ENCODE measurements at places on chromosomes 6 and 20. TPM values are rescaled to one million over a fixed set of nuclear protein-coding genes. Genes with fewer than 3 reads are reported as not detected.

DNA sequence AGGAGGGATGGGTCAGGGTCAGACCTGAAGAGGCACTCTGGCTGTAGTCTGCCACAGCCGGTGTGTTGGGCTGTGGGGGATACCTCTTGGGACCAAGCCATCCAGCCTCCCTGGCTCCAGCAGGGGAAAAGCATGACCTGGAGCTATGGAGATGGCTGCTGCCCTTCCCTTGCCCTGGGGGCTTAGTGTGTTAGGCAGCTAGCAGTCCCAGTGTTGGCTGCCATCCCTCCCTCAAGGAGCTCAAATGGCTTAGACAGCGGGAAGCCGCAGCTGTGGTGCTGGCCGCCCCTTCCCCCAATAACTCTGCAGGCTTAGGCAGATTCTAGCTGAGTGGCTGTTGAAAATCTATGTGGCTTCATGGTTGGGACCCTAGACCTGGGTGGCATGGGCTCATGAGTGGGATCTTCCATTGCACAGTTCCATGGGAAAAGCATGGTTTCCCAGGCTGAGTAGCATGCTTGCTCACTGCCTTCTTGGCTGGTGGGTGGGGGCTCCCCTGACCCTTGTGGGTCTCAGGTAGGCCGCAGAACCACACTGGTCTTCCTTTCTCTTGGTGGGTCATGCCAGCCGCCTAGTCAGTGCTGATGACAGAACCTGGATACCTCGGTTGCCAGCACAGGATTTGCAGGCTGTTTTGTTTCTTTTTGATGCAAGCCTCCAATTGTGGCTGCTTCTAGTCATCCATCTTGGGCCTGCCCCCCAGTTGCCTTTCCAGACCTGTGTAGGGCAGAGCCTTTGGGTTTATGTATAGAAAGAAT lies 69.0 kb upstream of the AHI1 start:
- H3K27ac ChIP-seq: peak overlapping the region; percentile 73
- H3K4me1 ChIP-seq: peaks cover 52% of the 10 kb centered on the region
- H3K4me3 ChIP-seq: no peak overlapping the region
- peaks cover 33% of the 10 kb centered on the region for H3K36me3 ChIP-seq

- no peaks in the 10 kb centered on the region for H3K27me3 ChIP-seq
- no peak for DNase-seq
- H3K4me1 ChIP-seq: no peaks in the 10 kb centered on the region
- H3K27ac ChIP-seq: no peak overlapping the region
Observed at GRCh38 chr6:131998255-131998982, 47.2 kb upstream of the CCN2 start.

DNA sequence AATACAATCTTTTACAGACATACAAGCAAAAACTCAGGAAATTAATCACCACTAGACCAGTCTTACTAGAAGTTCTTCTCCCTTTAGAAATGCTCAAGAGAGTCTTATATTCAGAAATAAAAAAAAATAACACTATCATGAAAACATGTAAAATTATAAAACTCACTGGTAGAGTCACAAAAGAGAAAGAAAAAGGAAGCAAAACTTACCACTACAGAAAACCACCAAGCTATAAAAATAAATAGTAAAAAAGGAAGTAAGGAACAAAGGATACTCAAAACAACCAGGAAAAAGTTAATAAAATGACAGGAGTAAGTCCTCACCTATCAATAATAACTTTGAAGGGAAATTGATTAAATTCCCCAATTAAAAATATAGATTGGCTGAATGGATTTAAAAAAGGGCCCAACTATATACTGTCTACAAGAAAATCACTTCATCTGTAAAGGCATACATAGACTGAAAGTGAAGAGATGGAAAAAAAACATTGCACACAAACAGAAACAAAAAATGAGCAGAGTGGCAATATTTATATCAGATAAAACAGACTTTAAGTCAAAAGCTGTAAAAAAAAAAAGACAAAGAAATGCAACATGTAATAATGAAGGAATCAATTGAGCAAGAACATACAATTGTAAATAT lies 489.5 kb downstream of the KIF16B start:
- DNase-seq: no peak
- no peak overlapping the region for H3K27ac ChIP-seq
- H3K4me3 ChIP-seq: no peak overlapping the region
- no peaks in the 10 kb centered on the region for H3K4me1 ChIP-seq
- H3K36me3 ChIP-seq: no peaks in the 10 kb centered on the region

DNA sequence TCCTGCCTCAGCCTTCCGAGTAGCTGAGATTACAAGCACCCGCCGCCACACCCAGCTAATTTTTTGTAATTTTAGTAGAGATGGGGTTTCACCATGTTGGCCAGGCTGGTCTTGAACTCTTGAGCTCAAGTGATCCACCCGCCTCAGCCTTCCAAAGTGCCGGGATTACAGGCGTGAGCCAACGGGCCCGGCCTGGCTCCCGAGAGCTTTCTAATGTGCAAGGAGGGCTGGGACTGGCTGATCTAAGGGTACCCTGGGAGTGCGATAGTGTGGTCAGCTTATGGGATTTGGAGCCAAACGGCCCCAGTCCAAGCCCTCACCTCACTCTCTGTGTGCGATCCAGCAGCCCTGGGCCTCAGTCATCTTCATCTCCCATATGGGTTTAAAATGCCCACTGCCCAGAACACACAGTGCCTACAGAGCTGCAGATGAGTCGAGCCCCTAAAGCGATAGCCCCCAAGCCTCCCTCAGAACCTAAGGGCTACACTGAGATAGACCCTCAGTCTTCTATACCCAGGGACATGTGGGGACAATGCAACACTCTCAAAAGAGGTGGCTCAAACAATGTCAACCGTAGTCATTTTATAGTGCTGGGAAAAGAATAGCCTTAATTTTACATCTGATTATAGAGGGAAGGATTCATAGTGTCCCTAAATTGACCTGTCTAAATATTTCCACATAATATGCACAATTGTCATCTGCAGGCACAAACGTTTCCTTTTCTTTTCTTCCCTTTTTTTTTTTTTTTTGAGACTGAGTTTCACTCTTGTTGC lies 50.1 kb downstream of the SSR1 start:
- peaks cover 16% of the 10 kb centered on the region for H3K4me1 ChIP-seq
- DNase-seq: no peak
- peaks cover 19% of the 10 kb centered on the region for H3K27me3 ChIP-seq

DNA sequence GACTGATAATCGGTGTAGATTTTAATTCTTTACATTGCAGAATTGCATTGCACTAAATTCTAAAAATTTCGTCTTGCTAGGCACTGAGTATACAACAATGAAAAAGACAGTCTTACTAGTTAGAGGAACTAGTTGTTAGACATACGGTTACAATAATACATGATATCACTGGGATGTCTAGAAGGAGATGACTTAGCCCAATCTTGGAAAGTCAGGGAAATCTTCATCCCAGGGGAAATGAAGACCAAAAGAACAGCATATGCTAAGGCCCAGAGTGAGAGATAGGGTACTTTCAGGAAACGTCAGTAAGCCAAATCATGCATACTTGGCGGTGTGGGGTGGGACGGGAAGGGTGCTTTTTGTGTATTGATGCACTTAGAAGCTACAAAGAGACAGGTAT lies 901 bp downstream of the CEP57L1 start:
- H3K27me3 ChIP-seq: no peaks in the 10 kb centered on the region
- H3K4me1 ChIP-seq: peaks cover 57% of the 10 kb centered on the region
- no peak for DNase-seq
- peak overlapping the region; percentile 99 for H3K27ac ChIP-seq

DNA sequence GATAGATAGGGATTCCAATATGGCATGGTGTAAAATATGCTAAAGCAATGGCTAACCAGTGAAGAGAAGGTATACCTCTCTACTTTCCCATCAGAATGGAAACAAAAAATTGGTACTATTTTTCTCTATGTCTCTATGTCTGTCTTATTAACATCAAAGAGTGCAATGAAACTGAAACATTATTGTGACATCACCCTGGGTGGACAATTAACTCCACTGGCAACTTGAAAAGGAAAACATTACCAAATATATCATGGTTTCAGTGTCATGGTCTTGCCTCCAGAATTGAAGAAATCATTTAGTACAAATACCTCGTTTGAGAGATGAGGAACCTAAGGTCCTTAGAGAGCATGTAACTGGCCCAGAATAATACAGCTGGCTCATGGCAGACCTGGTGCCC lies 1132.5 kb upstream of the MAP3K7 start:
- no peaks in the 10 kb centered on the region for H3K36me3 ChIP-seq
- H3K27me3 ChIP-seq: no peaks in the 10 kb centered on the region
- no peaks in the 10 kb centered on the region for H3K4me1 ChIP-seq
- H3K4me3 ChIP-seq: no peak overlapping the region
- no peak for DNase-seq
- H3K27ac ChIP-seq: no peak overlapping the region

DNA sequence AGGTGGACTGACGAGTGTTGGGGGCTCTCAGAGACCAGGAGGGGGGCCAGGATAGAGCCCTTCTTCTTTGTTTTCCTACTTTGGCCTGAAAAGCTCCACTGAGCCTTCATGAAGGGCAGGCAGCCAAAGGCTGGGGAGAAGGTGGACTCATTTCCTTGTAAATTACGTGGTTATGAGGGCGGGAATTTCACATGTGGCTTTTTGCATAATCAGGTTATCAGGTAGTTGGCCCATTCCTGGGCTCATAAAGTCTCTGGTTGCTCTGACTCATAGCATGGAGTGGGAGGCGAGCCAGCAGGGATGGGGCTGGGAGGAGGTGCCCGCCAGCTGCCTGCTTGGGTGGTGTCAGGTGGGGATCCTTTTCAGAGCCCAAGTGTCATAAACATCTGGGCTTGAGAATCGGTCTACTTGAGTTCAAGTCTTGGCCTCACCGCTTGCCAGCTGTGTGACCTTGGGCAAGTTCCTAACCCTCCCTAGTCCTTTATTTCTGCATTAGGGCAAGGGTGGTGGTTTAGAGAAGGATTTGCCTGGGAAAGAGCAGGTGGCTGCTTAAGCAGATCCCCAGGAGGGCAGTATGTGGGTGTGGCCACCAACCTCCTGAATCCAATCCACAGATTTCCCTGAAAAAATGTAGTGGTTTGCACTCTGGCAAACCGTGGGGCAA lies 26.5 kb upstream of the RNF24 start:
- H3K36me3 ChIP-seq: peaks cover 9% of the 10 kb centered on the region
- H3K27me3 ChIP-seq: no peaks in the 10 kb centered on the region
- no peak overlapping the region for H3K27ac ChIP-seq
- H3K4me1 ChIP-seq: peaks cover 35% of the 10 kb centered on the region

DNA sequence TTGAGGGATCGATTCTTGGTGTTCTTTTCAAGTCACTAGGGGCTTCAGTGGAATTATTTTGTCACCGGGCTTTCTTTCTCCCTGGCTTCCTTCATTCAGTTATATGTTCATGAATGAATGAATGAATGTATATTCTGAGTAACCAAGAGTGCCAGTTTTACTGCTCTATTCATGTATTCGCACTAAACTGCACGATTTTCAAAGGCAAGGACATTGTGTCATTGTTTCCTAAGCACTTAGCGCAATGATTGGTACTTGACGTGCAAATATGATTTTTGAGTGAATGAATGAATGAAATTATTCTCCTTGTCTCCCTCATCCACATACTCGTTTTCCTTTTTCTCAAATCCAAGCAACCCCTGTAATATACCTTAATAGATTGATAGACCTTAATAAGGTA lies 822 bp downstream of the AFG1L start:
- H3K4me3 ChIP-seq: peak overlapping the region; percentile 99
- H3K27ac ChIP-seq: peak overlapping the region; percentile 100
- peaks cover 11% of the 10 kb centered on the region for H3K36me3 ChIP-seq
- no peaks in the 10 kb centered on the region for H3K27me3 ChIP-seq
- no peak for DNase-seq

DNA sequence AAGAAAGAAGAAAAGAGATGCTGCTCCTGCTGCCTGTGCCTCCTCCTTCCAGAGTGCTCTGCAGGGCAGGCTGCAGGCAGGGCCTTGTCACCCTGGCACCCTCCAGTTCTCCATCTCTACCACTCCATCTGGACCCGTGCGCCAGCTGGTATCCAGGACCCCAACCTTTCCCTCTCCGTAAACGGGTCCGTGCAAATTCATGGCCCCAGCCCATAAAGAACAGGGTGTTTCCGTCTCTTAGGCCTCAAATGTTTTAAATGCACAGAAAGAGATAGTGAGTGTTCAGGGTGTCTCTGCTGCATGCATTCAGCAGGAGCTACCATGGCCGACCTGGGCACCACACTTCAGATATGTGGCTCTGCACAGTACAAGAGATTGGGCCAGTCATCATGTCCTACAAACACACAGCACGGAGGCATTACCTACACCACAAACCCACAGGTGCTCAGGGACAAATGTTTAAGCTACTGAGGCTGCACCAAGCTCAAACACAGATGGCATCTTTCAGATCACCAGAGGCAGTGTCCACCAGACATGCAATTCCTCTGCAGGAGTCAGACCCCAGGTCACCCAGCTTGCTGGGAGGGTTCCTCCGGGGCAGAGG lies 258.1 kb downstream of the DLL1 start:
- H3K27me3 ChIP-seq: no peaks in the 10 kb centered on the region
- no peak for DNase-seq
- no peaks in the 10 kb centered on the region for H3K36me3 ChIP-seq
- H3K4me1 ChIP-seq: no peaks in the 10 kb centered on the region

- no peaks in the 10 kb centered on the region for H3K27me3 ChIP-seq
- H3K36me3 ChIP-seq: peaks cover 6% of the 10 kb centered on the region
- H3K4me1 ChIP-seq: no peaks in the 10 kb centered on the region
- DNase-seq: no peak
- H3K4me3 ChIP-seq: no peak overlapping the region
Observed at GRCh38 chr20:37983286-37983685, 50.0 kb downstream of the TTI1 start.

DNA sequence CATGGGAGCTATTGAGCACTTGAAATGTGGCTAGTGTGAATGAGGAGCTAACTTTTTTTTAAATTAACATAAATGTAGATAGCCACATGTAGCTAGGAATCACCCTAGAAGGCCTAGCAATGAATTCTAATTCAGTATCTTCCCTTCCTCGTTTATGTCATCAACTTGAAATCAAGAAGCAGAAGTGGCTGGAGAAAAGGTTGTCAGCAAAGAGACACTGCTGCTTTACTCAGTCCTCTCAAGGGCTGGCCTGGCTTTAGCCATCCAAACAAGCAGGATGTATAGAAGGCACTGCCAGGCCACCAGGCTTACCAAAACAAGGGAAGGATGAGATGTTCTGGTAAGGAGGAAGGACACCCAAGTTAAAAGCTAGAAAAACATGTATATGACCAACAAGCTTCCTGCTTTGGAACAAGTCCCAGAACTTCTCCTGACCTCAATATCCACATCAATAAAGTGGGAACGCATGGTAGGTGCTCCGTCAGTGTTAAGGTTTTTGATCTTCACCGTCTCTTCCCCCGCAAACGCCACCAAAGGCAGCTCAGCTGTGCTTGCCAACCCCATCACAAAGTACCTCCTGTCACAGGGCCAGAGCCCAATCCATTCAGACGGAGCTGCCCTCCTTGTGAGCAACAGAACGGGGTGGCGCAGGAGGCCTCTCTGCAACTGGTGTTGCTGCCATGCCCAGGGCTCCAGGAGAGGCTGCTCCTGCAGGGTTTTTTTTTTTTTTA lies 235.8 kb upstream of the RIN2 start:
- H3K36me3 ChIP-seq: no peaks in the 10 kb centered on the region
- peak overlapping the region; percentile 64 for H3K27ac ChIP-seq
- H3K4me3 ChIP-seq: no peak overlapping the region
- peaks cover 5% of the 10 kb centered on the region for H3K4me1 ChIP-seq

The LY6G6D gene
- total RNA-seq: not detected

The KCNS1 gene
- not detected for total RNA-seq

The SOX12 gene
- 5.6 TPM for total RNA-seq

The TP53TG5 gene
- not detected for total RNA-seq

The CHRNA4 gene
- not detected for total RNA-seq

The APOM gene
- total RNA-seq: 4.5 TPM

The THEMIS gene
- total RNA-seq: 101 TPM

The HCK gene
- not detected for total RNA-seq

Data from activated CD4-positive, alpha-beta T cell treated with anti-CD3 and anti-CD28 coated beads, Interleukin-2, amount 10 ng/mL, durations not matched to agents 7 days and 5 days (primary cell).